ENCODE measurements at places on chromosomes 2 and 18.

DNA sequence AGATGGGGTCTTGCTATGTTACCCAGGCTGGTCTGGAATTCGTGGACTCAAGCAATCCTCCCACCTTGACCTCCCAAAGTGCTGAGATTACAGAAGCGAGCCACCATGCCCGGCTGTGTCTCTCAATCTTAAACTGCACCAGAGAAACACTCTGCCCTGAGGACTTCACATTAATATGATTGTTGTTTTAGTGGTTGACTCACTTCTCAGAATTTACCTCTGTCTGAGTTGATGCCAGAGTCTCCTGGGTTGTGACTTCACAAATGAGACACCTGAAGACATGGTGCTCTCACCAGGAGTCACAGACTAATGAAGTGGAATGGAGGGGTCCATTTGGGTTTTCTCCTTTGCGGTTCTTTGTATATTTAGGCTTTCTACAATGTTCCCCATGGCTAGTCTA lies 61.0 kb upstream of the TGIF1 start:
- DNase-seq, result no peak

- no peak for DNase-seq
Measured at GRCh38 chr2:112790305-112790704, 6.0 kb upstream of the IL1A start.

- no peak for DNase-seq
Measured at GRCh38 chr2:22855761-22856184, 529.2 kb upstream of the KLHL29 start.

- DNase-seq, result no peak
Measured at GRCh38 chr18:44562986-44563385, 117.7 kb upstream of the SETBP1 start.

DNA sequence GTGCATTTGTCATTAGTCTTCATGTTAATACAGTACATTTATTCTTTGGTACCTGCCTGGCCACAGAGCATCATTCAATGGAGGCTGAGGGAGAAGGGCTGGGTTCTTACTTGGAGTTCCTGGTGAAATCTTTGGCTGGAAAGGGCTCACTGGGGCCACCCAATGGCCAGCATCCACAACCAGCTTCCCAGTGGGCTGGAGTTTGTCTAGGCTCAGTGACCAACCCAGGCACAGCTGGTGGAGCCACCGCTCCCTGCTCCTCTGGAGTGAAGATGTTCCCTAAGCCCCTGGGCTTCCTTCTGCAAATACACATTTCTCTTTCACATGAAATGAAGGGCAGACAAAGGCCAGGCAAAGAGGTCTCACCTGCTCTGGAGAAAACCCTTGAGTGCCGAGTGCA lies 34.4 kb downstream of the EHD3 start:
- no peak for DNase-seq

GRCh38 chr2:239260546-239261327 lies 140.1 kb downstream of the HDAC4 start:
- DNase-seq, result no peak

GRCh38 chr18:57696271-57696670 lies 74.6 kb upstream of the NARS1 start:
- no peak for DNase-seq

DNA sequence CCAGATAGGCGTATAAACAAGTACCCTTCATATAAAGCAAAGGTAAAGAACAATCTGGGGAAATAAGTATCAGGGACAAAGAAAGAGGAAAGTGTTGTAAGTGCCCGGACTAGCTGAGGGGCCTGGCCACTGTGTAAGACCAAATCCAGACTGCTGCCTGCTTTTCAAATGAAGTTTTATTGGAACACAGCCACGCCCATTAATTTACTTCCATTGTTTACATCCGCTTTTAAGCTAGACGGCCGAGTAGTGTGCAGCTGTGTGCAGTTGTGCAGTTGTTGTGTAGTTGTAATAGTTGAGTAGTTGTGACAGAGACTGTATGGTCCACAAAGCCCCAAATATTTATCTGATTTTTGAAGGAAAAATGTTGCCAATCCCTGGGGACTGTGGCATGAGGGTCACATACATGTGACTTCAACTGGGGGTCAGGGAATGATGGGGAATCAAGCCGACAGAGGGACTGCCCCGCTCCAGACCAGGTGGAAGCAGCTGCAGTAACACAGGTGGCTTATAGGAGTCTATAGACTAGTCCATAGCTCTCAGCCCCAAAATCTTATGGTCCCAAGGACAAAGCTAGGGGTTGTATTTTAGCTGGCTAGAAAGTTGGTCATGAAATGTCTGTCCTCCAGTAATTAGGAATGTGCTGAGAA lies 30.0 kb downstream of the FHL2 start:
- no peak for DNase-seq

DNA sequence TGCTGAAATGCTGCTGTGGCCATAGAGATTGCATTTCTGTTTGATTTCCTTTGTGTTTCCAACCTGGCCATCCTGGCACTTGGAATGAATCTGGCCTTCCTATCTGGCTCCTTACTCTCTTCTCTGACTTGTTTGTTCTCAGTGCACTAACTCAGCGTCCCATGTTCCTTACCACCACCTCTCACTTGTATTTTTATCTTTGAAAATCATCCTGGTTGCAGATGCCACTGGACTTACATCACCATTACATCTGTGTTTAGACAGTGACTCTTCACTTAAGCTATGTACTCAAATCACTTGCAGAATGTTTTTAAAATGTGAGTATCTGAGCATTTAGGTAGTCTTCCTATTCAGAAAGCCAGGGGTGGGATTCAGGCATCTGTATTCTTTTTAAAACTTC lies 239.5 kb downstream of the WDR7 start:
- no peak for DNase-seq

DNA sequence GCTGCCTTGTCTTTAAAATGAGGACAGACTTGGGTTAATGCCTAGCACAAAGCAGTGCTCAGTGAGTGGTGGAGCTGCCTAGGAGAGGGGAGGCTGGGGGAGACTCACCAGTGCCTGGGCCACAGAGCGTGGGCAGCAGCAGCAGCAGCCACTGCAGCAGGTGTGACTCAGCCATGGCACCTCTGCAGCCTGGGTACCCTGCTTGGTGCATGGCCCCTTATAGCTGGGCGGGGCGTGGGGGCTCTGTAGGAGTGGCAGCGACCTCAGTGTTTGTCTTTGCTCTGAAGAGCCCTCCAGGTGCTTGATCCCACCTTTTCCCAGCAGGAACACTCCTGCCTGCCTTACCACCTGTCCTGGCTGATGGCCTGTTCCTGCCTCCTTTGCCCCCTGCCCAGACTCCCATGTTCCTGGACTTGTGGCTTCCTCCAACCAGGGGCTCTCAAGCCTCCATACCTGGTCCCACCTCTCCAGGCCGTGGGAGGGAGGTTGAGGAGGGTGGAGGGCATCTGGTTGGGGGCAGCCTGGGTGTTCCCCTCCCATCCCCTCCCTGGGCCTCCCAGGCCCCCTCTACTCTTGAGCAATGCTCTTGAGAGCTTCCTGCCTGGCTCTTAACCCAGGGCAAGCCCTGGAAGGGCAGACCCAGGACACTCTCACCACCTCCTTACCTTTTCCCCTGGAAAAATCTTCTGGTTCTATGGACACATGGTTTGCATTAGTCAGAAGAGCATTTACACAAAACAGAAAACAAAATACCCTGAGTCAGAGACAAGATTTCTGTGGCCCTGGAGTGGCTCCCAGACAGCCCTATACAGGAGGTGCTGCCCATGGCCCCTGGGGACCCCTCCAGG lies at the start of gene SFTPB:
SFTPB (minus strand) TSS at position 191 of the 848 bp plus-strand sequence; CDS start at position 175, 16 bp downstream.
- no peak for DNase-seq

GRCh38 chr2:223210489-223210888 lies 158.5 kb downstream of the KCNE4 start:
- DNase-seq, result no peak

- no peak for DNase-seq
Measured at GRCh38 chr2:173399229-173399628, 44.6 kb downstream of the CDCA7 start.

- DNase-seq, result no peak
Measured at GRCh38 chr2:86768189-86768949, 22.3 kb downstream of the CD8A start.

DNA sequence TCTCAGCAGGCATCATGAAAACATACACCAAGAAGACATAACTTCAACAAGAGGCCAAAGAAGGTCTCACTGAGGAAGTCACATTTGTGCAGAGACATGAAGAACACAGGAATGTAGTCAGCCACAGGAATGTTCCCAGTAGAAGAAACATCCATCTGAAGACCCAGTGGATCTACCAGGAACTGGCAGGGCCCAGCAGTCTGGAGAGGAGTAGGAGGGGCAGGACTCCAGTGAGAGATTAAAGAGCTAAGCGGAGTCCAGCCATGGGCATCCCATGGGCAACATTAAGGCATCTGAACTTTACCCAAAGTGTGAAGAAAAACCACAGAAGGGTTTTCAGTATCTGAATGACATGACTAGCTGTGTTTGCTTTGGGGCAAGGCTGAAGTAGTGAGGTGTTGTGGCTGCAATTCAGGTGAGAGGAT lies 103.1 kb downstream of the UPP2 start:
- no peak for DNase-seq

DNA sequence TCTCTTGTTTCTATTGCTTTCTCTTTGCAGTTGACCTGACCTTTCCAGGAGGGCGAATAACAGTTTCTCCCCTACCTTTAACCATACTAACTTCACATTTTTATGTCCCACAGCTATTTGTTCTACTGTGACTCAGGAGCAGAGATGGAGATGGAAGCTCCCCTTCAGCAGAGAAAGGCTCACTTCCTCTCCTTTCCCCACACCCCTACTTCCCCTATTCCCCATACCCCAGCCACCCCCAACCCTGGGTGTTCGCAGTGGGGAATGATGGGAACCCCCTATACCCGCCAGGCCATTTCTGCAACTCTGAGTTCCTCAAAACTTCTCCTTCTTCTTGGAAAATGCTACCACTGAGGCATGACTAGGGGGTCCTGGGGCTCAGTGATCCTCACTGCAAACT lies 285.4 kb upstream of the MGAT5 start:
- no peak for DNase-seq
